ENCODE measurements at places on chromosomes 12 and 14.

DNA sequence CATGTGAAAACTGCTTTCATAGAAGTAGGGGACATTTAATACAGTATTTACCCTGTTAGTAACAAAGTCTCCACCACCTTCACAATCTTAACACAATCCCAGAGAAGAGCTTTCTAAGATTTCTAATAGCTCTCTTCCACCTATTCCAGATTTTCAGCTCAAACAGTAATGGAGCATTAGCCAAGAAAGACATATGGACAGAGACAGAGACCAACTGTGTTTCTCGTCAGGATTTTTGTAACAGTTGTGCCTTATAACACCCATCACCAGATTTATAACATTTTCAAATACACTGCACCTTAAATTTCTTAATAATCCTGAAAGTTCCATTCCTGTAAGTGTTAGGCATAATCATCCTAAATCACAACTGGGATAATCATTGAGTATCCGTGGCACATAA lies 321.2 kb upstream of the TMTC1 start:
- no peak for DNase-seq

DNA sequence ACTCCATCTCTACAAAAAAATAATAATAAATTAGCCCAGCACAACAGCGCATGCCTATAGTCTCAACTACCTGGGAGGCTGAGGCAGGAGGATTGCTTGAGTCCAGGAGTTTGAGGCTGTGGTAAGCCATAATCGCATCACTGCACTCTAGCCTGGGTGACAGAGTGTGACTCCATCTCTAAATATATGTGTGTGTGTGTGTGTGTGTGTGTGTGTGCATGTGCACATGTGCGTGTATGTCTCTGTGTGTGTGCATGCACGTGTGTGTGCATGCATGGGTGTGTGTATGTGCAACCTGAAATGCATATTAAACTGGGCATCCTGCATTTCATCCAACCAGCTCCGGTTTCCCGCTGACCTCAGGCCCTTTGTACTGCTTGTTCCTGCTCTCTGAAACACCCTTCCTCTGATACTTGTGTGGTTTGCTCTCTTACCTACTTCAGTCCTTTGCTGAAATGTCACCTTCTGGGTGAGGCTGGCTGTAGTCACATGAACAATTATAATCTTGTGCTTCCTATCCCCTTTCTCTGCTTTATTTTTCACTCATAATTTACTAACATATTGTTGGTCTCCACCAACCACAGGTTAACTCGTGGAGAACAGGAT lies 46.9 kb downstream of the PHLDA1 start:
- DNase-seq = no peak

DNA sequence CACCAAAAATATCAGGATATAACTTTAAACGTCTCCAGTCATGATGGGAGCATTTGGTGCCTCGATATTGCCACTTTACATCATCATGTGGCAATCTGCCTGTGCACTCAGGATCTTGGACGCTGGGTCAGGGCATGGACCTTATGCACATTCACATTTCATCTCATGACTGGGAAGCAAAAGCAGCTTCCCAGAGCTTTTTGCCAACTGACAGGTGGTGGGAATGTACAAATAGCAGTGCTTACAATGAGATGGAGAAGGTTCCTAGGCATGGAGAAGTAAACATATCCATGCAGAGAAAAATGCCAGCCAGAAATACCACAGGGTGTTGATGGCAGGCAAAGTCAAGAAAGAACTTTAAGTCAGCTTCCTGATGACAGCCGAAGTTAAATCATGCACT lies 30.3 kb downstream of the EFCAB11 start:
- no peak for DNase-seq

DNA sequence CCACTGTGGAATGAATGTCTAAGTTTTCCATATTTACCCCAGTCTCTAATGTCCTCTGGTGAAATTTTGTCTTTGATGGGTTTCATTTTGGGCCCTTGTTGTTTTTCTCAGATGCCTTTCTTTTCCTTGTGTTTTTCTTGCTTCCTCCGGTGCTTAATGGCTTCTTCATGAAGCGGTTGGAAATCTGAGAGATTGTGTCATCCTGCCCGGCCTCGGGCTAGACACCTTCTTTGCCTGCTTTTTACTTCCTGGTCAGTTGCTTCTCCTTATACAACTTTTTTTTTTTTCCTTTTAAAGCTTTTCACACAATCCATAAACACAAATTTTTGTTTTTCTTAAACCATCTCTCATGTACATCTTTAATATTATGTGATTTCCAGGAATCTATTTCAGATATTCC lies 7.1 kb downstream of the ETV6 start:
- no peak for DNase-seq

DNA sequence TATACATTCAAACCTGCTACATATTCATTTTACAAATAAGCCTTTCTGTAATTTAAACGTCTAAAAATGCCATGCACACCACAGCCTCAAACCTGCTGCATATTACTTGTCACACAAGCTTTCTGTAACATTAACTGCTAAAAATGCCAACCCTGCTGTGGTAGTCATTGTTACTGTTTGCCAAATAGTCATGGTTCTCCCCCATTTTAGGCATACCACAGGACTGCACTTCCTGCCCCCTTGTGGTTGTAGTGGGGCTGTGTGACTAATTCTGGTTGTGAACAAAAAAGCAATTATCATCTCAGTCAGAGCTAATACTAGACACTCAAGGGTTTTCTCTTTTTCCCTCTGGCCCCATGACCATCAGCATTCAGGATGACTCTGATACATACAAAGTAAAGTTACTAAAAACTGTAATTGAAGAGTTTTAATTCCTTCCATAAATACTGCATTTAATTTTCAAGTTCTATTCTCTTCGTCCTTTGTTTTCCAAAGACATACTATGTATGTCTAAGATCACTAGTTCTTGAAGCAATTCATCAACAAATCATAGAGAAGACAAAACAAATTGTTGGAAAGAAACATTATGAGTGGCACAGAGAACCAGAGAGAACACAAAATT lies 5.7 kb upstream of the SLC35F4 start:
- DNase-seq = no peak

DNA sequence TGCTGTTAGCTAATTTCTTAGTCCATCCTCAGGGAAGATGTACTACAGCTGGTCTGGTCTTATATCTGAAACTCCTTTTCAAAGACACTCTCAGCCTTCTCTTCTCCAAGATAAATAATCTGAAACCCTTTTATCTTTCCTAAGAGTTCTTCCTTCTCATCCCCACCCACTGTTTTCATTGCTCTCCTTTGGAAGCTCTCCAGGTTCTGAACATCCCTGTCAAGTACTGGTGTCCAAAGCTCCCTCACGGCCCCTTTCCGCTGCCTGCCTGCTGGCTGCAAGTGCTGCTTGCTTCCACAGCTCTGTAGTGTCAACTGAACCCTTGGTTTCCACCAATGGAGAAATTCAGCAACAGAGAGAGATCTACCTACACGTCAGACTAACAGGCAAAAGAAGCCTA lies 6.6 kb upstream of the SLC6A13 start:
- no peak for DNase-seq

DNA sequence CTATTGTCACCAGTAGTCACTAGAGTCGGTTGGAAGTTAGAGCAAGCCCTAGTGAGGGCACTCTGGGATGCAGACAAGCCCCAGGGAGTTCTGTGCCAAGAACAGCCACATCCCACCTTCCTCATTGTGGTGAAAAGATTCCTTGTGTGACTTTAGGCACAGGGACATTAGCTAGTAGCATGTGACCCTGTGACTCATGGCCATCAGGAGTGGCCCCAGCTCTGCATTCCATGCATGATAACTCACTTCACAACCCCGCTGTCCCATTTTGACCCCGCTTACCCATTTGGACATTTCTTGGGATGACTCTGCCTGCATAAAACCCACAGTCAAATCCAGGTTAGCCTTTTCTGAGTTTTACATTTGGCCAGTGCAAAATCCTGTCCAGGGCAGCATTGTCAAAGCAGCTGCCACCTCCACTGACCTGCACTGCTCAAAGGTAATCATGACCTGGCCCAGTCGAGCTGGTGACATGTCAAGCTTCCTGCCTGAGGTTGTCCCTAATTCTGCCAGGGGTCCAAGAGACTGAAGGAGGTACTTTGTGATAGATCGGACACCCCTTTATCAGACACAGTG lies 430.5 kb downstream of the DPF3 start:
- DNase-seq = peak; percentile 35

GRCh38 chr12:873954-874353 lies 75.5 kb downstream of the RAD52 start:
- no peak for DNase-seq

GRCh38 chr12:88518863-88519403 lies 61.3 kb downstream of the KITLG start:
- DNase-seq = no peak

GRCh38 chr12:53070877-53071492 lies 8.2 kb downstream of the SPRYD3 start:
- DNase-seq = no peak

- DNase-seq = no peak
Observed at GRCh38 chr12:105107171-105107493, 399 bp upstream of the WASHC4 start.

DNA sequence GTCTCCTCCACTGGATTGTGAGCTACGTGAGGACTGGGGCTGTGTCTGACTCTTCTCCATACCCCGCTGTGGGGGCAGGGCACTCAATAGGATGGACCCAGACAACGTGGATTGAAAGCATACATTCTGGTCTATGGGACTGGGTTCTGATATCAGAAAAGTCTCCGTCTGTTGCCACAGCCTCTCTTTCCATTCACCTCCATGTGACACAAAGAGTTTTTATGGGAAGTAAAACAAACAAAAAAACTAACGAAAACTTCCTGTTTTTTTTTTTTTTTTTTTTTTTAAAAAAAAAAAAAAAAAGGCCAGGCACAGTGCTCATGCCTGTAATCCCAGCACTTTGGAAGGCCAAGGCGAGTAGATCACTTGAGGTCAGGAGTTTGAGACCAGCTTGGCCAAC lies 44.7 kb downstream of the SLC8A3 start:
- DNase-seq = no peak

DNA sequence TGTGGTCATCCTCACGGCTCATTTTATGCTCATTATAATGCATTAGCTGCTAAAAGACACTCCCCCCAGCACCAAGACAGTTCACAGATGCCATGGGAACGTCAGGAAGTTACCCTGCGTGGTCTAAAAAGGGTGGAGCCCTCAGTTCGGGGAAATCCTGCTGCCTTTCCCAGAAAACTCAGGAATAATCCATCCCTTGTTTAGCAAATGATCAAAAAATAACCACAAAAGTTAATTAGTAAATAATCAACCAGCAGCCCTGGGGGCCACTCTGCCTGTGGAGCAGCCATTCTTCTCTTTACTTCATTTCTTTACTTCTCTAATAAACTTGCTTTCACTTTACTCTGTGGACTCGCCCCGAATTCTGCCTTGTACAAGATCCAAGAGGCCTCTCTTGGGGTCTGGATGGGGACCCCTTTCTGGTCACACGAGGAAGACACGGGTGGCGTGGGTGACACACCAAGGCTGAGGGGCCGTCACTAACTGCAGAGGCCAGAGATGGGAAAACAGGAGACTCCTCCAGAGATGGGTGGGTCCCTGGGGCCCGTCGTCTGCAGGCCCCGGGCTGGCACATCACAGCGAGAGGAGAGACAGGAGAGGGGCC lies 65.5 kb downstream of the NOC4L start:
- no peak for DNase-seq

- no peak for DNase-seq
Observed at GRCh38 chr12:49502590-49502989, 36.2 kb upstream of the KCNH3 start.

- DNase-seq = no peak
Observed at GRCh38 chr14:22973217-22974032, 8.9 kb downstream of the AJUBA start.

DNA sequence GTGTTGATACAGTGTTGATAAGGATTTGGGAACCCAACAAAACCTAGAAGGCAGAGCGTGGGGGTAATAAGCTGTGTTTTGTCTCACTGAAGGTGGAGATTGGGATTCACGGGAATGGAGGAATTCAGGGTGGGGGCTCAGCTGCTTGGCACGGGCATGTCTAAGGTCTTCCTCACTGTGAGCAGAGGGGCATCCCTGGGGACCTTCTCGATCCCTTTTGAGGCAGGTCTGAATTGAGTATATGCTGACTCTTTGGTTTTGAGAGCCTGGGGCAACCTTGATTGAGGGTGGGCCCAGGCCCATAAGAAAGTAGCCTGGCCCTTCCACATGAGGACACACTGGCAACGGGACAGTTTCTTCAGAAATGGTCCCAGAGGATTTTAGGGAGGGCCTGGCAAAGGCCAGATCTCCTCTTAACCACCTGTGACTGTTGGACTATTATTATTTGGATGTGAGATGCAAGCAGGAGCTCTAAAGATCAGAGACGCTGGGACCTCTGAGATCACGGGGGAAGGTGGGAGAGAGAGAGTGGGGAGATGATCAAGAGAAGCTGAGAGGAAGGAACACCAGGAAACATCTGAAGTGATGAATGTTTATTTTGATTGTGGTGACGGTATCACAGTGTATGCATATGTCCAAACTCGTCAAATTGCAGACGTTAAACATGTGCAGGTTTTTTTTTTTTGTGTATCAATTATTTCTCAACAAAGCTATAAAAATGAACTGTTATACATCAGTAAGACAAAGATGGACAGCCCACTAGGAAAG lies 48.4 kb downstream of the SMIM41 start:
- no peak for DNase-seq

All from BJ (cell line).